ENCODE measurements at places on chromosomes 5 and 9.

DNA sequence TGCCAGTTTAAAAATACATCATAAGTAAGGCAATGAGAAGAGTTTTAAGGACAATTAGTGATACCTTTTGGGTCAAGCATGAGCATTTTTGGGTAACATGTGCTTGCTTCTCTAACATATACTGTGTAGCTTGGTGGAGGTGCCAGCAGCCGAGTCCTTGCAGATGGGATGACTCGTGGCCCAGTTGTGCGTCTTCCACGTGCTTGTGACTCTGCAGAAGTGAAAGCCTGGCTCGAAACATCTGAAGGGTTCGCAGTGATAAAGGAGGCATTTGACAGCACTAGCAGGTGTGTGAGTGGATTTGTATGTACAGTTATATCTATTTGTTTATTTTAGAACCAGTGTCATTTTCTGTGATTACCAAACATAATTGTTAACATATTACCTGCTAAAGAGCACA lies 18.2 kb downstream of the HMGCR start:
- DNase-seq = no peak

DNA sequence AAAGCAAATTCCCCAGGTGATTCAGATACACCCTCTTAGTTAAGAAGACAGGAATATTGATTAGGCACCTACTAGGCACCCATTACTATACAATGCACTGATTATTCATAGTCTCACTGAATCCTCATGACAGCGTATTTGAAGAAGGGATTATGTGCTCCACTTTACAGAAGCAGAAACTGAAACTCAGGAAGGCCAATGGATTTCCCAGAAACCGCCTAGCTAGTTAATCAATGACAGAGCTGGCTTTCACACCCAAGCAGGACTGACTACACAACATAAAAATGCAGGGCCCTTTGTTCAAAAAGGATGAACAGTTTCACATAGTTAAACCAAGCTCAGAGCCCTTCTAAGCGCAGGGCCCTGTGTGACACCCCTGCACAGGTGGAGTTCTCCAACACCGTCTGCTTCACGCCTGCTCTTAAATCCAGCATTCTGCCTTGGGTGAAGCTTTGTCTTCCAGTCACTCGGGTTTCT lies 117.3 kb downstream of the TTLL11 start:
- DNase-seq = no peak

GRCh38 chr5:23721336-23721735 lies 213.9 kb downstream of the PRDM9 start:
- no peak for DNase-seq

DNA sequence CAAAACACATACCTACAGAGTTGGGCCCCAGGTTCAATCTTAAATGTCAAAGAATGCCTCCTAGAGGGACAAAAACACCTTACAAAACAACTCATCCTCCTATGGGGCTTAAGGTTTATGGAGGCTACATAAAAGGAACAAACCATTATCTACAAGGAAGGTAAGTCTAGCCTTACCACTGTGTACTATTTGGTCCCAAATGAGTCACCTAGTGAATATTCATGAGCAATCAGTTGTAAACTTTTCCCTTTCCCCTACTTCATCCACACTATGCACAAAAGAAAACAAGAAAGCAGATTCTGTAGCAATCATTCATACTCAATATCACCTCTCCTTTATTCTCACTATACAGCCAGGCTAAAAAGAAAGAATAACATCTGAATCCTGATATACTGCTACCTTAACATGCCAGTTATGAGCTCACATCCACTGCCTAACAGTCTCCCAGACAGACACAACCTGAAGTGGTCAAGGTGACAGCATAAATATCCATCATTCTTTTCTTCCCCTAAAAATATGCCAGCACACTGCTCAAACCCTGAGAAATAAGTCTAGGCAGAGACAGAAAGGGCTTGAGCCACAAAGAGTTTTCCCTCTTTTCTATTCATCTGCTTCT lies 6.2 kb downstream of the OXCT1 start:
- DNase-seq = no peak

GRCh38 chr5:173802670-173803165 lies 85.4 kb upstream of the CPEB4 start:
- no peak for DNase-seq

GRCh38 chr5:81238460-81238859 lies 5.3 kb downstream of the CKMT2 start:
- DNase-seq = no peak

GRCh38 chr5:35117967-35118366 lies 70.2 kb upstream of the AGXT2 start:
- no peak for DNase-seq

- DNase-seq = no peak
These were observed 1.9 kb upstream of the PAEP start for GRCh38 chr9:135559606-135560005.

- no peak for DNase-seq
These were observed 11.5 kb upstream of the C5orf58 start for GRCh38 chr5:170221327-170221741.

GRCh38 chr5:156036640-156037039 lies 290.3 kb upstream of the SGCD start:
- no peak for DNase-seq

- no peak for DNase-seq
These were observed 41.8 kb upstream of the PAM start for GRCh38 chr5:102713278-102713677.

GRCh38 chr5:118447350-118447749 lies 541.0 kb downstream of the DTWD2 start:
- no peak for DNase-seq

- DNase-seq = no peak
These were observed 17.2 kb downstream of the EBF1 start for GRCh38 chr5:159082474-159082873.

DNA sequence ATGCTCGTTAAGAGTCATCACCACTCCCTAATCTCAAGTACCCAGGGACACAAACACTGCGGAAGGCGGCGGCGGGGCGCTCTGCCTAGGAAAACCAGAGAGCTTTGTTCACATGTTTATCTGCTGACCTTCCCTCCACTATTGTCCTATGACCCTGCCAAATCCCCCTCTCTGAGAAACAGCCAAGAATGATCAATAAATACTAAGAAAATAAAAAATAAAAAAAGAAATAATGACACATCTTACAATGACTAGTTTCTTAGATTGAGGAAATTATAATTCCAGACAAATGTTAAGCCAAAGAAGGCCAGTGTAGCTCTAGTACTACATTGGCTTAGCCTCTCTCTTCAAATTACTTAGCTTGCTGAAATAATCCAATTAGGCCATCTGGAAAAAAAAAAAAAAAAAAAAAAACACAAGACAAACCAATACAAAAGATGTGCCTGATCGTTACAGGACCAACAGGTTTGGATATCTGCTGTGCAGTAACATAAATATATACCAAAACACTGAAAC lies 58.0 kb downstream of the ANXA2R start:
- DNase-seq = no peak

- no peak for DNase-seq
These were observed 1071.9 kb upstream of the ARRDC3 start for GRCh38 chr5:92455011-92455410.

DNA sequence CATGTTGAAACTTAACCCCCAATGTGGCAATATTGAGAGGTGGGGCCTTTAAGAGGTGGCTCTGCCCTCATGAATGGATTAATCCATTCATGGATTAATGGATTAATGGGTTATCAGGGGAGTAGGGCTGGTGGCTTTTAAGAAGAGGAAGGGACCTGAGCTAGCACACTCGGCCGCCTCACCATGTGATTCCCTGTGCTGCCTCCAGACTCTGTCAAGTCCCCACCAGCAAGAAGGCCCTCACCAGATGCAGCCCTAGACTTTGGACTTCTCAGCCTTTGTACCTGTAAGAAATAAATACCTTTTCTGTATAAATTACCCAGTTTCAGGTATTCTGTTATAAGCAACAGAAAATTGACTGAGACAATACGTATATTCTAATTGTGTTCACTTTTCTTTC lies 272.2 kb upstream of the DMRT1 start:
- no peak for DNase-seq

DNA sequence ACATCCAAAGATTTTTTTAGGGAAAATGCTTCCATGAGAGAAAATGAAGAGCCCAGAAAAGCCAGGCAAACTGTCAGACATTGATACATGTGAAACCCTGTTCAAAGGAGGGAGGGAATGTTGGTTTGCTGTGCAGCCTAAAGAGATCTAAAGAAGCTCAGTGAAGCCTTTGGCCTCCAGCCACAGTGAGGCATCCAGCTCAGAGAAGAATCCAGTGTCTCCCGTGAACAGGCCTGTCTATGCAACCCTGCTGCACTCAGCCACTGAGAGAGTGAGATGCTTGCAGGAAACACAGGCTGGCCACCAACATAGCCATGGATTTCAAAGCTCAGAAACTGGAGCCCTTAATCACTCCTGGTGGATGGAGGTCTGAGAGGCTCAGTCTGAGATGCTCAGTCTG lies 171.4 kb upstream of the PLCXD3 start:
- DNase-seq = no peak

GRCh38 chr5:1240496-1241260 lies 15.5 kb downstream of the SLC6A18 start:
- DNase-seq = no peak

GRCh38 chr9:121921444-121921843 lies 171.7 kb downstream of the TTLL11 start:
- no peak for DNase-seq

DNA sequence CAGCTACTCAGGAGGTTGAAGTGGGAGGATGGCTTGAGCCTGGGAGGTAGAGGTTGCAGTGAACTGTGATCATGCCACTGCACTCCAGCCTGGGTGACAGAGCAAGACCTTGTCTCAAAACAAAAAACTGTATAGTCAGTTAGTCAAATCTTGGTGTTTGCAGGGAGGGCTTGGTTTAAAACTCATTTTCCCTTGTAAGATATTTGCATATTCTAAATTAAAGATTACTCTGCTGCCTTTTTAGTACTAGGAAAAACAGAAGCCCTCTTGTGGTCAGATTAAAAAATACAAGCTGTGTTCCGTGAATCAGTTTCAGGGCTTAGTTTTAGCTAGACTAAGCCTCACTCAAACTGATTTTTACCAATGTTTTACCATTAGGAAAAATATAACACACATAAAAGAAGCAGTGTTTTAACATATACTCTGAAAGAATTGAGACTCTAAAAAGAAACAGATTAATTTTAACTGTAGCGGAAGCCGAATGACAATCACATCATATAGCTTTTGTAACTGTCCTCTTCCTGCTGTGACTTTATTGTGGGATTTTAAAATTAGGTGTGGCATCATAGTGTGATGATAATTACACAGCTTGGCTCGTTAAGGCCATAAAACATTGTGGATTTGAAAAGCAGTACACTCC lies 84.9 kb upstream of the BASP1 start:
- no peak for DNase-seq

DNA sequence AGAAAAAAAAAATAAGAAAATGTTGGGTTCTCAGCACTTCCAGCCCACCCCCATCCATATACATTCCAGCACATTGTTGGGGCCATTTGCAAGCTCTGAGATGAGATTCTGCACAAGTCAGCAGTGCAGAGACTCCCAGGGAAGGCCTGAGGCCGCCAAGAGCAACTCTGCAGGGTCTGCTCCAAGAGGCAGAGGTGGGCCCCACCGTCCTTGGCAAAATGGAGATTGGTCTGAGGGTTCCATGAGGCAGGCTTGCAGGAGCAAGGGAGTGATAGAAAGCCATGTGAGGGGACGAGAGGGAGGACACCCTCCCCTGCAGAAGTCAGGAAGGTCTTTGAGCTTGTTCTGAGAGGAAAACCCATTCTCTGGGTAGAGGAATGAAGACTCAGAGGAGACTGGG lies 51.9 kb upstream of the SAP30L start:
- DNase-seq = no peak

- no peak for DNase-seq
These were observed 70.6 kb upstream of the PTPN3 start for GRCh38 chr9:109568568-109569210.

- no peak for DNase-seq
These were observed 3.7 kb downstream of the GALNT12 start for GRCh38 chr9:98811051-98811650.

DNA sequence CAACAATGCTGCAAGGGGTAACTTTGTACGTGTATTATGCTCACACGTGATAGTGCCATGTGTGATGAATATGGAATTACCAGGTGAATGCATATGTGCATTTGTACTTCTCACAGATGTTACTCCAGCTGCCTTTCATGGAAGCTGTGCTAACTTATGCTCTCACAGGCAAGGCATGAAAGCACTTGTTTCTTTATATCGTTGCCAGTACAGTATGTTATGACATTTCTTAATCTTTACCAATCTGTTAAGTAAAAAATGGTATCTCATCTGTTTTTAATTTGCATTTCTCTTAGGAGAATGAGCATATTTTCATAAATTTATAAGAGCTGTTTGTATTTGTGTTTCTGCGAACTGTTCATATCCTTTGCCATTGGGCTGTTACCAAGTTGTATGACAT lies 311.8 kb upstream of the DMRT1 start:
- DNase-seq = no peak

GRCh38 chr5:113778147-113778546 lies 264.7 kb downstream of the YTHDC2 start:
- DNase-seq = no peak

GRCh38 chr5:151775025-151775606 lies 3.4 kb downstream of the G3BP1 start:
- no peak for DNase-seq

GRCh38 chr5:16757146-16757545 lies 140.3 kb upstream of the RETREG1 start:
- no peak for DNase-seq

DNA sequence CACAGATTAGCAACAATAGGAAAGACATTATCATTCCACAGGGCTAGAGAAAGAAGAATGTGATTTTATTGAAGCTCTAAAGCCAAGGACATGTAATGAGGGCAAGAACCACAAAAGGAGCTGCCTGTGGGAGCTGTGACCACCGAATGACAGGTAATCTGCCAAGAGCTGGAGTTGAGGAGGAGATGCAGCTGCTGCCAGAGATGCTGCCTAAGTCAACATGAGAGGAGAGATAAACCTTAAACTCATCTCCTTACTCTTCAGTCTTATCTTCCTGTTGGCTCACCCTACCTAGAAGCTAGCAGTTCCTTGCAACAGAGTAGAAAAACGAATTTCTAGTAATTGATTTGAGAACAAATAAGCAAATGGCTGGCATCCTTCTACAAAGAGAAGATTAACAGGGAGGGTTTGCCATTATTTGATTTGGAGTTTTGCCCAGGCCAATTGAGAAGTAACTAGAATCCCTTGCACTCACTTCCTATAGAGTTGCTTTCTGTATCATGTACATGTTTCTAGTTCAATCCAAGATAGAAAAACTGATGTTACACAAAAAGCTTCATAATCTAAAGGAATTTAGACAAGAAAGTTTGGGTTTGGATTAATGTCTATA lies 539.2 kb downstream of the TLE1 start:
- no peak for DNase-seq

GRCh38 chr9:131997779-131998178 lies 81.9 kb downstream of the MED27 start:
- DNase-seq = no peak

DNA sequence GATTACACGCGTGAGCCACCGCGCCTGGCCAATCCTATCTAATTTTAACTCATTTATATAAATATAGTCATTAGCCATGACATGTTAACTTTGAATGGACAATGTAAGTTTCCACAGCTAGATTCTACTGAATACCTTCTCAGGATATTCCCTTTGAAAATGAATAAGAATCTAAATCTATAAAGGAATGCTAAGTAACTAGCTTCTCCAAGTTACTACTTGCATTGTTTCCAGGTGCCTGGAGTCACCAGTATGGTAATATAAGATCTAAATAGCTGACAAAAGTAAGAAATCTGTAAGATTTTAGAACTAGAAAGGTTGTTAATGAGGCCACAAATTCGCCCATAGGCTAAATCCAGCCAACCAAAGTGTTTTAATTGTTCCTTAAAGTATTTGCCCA lies 189.1 kb upstream of the SLC12A2 start:
- no peak for DNase-seq
